ENCODE measurements at places on chromosomes 16 and 17. TPM values are rescaled to one million over a fixed set of nuclear protein-coding genes. Genes with fewer than 3 reads are reported as not detected.

DNA sequence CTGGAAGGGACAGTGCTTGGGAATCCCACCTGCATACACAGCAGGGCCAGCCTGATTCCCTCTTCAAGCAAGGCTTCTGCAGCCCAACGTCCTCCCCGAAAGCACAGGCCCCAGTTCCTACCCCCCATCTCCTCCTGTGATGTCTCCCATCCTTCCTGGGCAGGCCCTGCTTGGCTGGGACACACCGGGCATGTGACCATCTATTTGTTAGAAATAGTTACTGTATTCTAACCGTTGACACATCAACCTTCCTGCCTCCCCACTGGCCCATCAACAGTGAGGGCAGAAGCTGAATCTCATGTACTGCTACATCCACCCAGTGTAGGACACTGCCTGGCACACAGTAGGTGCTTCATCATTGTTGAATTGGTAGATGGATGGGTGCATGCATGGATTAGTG, 10.7 kb downstream of the PRR29 start:
- no peak for DNase-seq

GRCh38 chr17:50199211-50199802, 2.1 kb downstream of the COL1A1 start:
- no peak for DNase-seq

DNA sequence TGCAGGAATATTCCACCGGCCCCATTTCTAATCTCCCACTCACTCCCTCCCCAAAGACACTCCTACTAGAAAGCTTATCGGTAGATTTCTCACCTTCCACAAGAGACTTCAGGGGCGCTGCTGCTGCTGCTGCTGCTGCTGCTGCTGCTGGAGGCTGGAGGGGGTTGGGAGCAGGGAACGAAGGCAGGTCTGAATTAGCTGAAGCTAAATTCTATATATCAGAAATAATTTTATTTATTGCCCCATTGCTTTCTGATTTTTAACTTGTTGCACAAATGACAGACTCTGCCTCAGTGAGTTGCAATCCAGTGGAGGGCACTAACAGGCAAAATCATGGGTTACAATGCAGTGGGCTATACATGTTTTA, 25.8 kb upstream of the HLF start:
- no peak for DNase-seq

DNA sequence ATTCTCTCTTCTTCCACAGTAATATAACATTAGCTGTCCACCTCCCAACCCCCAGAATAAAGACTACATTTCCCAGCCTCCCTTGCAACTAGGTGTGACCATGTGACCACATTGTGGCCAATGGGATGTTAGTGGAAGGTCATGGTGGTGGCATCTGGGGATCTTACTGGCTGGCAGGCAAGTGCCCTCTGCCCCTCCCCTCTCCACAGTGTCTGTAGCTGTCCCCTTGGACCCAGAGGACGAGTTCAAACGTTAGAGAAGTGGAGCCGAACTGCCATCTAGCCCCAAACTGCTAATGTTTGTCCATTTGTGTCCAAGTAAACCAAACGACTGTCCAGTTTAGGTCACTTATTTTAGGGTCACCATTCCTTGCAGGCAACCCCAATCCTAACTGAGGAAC, 26.6 kb upstream of the KCNG4 start:
- DNase-seq = no peak

GRCh38 chr17:81339534-81340296, 44.6 kb upstream of the SLC38A10 start:
- no peak for DNase-seq

GRCh38 chr17:60095381-60095780, 16.7 kb upstream of the HEATR6 start:
- no peak for DNase-seq

GRCh38 chr17:65163990-65164495, 26.9 kb downstream of the RGS9 start:
- DNase-seq = no peak

Gene MPP3
- 7.1 TPM for total RNA-seq

Gene CRYM
- 0.41 TPM for total RNA-seq

Gene PPM1E
- 2.9 TPM for total RNA-seq

Gene GAS2L2
- total RNA-seq = not detected

Gene MPV17L
- 10.4 TPM for total RNA-seq

Data from Panc1 (cell line).